Left kidney (tissue), 8 donors: ENCODE measurements at places on chromosomes 12 and 14. TPM values are rescaled to one million over a fixed set of nuclear protein-coding genes. Genes with fewer than 3 reads are reported as not detected.

C1S gene
- polyA plus RNA-seq, result 53.5 TPM

- DNase-seq, result no peak
These were observed 243.1 kb downstream of the BCAT1 start for GRCh38 chr12:24705741-24706358.

DNA sequence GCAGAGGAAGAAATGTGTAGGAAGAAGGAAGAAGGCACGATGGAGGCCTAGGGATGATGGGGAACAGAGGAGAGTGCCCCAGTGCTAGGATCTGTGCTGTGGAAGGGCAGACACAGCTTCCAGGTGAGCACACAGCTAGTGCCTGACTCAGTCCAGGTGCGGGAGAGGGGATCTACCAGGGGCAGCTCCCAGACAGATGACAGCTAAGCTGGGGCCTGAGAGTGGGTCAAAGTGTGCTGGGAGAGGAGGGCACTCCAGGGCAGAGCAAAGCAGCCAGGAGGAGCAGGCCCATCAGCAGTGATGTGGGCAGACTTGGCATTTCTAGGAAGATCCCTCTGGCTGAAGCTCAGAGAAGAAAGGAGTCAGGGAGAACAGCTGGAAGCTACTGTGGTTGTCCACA is 36.7 kb downstream of the LRTM2 start:
- no peak for DNase-seq

GRCh38 chr12:38123566-38124246 is 192.9 kb upstream of the ALG10B start:
- DNase-seq, result no peak

- DNase-seq, result no peak
These were observed 23.6 kb upstream of the TCL1B start for GRCh38 chr14:95662376-95663186.

- DNase-seq, result no peak
These were observed 92.0 kb downstream of the IRF2BPL start for GRCh38 chr14:76936483-76936882.
